Foreskin keratinocyte (primary cell): ENCODE measurements at places on chromosomes 11 and 22.
A peak's percentile ranks its signal among the peaks of the same experiment; 100 is the strongest.

GRCh38 chr22:44459551-44459950, 38.5 kb downstream of the RTL6 start:
- DNase-seq = no peak

DNA sequence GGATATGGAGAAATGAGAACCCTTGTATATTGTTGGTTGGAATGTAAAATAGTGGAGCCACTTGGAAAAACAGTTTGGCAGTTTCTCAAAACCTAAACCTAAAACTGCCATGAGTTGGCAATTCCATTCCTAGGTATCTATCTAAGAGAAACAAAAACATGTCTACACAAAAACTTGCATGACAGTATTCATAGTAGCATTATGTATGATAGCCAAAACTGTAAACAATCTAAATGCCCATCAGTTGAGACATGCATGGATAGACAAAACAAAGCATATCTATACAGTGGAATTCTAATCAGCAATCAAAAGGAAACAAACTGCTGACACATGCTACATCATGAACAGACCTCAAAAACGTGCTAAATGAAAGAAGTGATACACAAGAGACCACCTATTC, 34.9 kb downstream of the TRAF6 start:
- DNase-seq = peak; percentile 95

- DNase-seq = peak; percentile 53
These were observed at the start of gene NFRKB for GRCh38 chr11:129895126-129896041. TSS of gene NFRKB (minus strand) at chr11:129895578. CDS start at chr11:129892849, 2,729 bp downstream.

- no peak for DNase-seq
These were observed 86.4 kb downstream of the GGTLC2 start for GRCh38 chr22:22730655-22731373.

DNA sequence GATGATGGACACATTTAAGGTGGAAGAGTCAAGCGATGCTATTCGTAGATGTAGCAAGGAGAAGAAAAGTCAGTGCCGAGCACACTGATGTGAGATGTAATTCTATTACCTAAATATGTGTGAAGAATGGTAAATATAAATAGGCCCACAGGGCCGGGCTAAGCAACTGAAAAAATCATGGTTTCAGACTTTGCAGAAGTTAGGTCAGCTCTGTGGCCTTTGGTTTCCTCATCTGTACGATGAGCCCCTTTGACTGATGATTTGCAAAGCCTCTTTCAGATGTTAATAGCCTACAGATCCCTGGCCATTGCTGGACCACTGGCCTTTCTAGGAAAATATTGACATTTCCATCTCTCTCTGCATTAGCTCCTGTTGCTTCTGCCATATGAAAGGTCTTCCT, 570.8 kb downstream of the OPCML start:
- DNase-seq = no peak

GRCh38 chr11:23729088-23729487, 767.8 kb upstream of the LUZP2 start:
- no peak for DNase-seq

DNA sequence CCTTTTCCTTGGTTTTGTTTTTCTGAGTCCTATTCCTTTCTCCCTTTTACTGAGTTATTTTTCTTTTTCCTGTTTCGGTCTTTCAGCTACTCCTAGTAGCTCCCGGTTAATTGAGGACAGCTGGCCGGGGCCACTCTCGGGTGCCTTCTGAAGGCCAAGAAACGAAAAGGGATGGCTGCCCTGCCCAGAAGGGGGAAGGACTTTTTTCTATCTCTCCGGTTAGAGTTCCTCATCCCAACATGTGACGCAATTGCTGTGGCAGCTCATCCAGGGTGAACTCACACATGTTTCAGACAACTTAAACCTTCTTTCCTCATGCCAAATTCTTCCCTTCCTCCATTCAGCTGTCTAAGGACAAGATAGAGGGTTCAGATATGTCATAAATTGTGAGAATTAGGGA, 83.6 kb downstream of the PIWIL4 start:
- peak; percentile 38 for DNase-seq

- DNase-seq = no peak
These were observed 805 bp upstream of the QSER1 start for GRCh38 chr11:32891657-32892354.

- DNase-seq = peak; percentile 58
These were observed 4.7 kb downstream of the FEN1 start for GRCh38 chr11:61797263-61797944.

DNA sequence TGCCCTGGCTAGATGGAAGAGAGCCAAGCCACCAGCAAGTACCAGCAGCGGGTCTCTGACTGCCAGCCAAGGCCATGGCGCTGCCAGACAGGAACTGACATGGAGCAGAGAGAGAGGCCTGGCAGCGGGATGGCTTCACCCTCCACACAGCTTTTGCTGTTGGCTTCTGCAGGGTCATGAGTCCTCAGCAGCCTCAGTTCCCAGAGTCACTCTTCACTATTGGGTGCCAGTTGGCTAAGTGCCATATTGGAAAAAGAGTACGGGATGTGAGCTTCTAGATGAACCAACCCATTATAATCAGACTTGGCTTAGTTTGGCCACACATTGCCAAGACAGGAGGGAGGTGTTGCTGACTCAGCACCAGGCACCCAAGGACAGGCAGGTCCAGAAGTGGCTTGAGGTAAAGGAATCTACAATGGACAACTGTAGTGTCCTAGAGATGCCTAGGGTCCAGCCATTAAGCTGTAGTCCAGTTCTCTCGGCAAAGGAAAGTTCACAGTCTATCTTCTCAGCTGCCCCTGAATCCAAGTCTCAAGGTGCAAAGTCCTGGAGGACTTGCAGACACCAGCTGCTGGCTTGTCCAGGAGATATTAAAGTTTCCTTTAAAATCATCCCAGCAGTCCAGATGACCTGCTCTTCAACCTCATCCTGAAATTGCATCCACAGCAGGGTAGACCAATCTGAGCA, 40.7 kb upstream of the POU2AF1 start:
- no peak for DNase-seq

GRCh38 chr11:2229713-2230297, 40.6 kb downstream of the ASCL2 start:
- no peak for DNase-seq

- DNase-seq = no peak
These were observed 85.1 kb downstream of the TRIM44 start for GRCh38 chr11:35747668-35748067.

DNA sequence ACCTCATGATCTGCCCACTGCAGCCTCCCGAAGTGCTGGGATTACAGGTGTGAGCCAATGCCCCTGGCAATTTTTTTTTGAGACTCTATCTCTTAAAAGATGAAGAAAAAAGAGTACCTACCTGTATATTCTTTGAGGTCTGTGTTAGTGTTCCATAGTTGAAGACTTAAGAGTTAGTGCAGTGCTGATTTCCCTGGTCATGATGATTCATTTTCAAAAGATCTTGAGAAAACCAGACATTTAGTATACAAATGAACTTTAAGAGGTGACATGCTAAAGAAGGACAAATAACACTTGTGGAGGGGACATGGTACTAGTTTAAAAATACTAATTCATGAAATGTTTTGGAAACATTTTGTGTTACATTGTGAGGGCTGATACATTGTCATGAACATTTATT, 17.7 kb downstream of the CBL start:
- no peak for DNase-seq

- no peak for DNase-seq
These were observed 6.2 kb upstream of the BLID start for GRCh38 chr11:122122179-122122578.

- DNase-seq = no peak
These were observed 2.6 kb downstream of the NPTXR start for GRCh38 chr22:38841211-38841610.

DNA sequence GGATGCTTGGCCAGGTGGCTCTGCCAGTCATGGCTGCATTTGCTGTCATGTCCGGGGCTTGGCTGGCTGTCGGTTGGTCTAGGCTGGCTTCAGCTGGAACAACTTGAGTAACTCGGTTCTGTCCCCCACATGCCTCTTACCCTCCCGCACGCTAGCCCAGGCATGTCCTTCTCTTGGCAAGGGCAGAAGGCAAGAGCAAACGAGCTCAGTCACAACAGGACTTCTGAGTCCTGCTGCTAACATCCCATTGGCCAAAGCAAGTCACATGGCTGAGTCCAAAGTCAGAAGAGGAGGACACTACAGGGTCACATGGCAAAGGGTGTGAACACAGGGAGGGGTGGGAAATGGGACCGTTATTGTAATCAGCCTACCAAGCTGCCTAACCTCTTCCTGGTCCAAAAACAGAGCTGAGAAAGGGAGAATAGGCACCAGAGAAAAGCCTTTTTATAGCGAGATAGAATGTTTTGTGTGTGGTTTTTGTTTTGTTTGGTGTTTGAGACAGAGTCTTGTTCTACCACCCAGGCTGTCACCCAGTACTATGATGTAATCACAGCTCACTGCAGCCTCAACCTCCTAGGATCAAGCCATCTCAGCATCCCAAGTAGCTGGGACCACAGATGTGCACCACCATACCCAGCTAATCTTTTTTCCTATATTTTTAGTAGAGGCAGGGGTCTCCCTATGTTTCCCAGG, 81.9 kb downstream of the MN1 start:
- DNase-seq = peak; percentile 100

DNA sequence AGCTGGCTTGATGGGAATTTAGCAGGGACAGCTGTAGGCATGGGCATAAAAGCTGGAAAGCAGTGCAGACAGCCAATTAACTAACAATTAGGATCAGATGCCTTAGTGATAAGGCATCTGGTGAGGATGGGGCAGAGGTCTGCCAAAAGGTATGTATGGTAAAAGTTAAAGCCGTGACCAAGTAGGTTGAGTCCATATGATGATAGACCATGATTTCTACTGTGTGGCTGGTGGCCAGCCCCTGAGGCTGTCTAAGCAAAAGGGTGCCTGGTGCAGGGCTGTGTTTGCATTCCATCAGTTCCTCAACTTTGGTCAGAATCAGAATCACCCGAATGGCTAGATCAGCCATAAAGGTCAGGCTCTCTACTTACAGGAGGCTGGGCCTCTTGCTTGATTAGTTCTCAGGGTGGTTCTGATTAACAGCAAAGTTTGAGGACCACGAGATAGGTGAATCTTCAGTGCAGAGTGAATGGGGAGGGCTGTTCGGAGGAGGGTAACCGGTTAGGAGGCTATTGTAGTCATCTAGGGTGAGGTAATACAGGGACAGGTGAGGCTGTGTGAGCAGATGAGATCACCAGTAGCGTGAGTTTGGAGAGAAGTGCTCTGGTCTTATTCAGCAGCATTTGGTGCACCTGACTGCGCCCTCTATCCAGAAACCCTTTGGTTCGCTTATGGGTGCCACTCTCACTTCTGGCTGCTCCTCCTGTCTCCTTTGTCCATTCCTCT, 27.2 kb downstream of the PPFIBP2 start:
- DNase-seq = no peak

GRCh38 chr22:48756146-48757111, 1071.2 kb downstream of the BRD1 start:
- DNase-seq = no peak

DNA sequence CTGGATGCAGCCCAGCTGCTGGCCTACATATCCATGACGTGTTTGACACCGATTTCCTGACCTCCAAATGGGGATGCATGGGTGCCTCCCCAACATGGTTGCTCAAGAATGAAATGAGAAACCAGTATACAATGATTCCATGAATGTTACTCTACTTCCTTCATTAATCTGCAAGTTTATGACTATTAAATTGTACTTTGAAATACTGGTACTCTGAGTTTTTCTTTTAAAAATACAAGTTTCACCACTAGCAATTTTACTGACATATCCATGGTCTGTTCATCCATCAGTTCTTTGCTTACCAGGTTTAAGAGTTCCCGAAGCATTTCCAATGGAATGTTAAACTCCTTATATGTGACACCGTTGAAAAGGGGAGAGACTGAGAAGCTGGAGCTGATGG, 39.1 kb downstream of the SERPIND1 start:
- no peak for DNase-seq

DNA sequence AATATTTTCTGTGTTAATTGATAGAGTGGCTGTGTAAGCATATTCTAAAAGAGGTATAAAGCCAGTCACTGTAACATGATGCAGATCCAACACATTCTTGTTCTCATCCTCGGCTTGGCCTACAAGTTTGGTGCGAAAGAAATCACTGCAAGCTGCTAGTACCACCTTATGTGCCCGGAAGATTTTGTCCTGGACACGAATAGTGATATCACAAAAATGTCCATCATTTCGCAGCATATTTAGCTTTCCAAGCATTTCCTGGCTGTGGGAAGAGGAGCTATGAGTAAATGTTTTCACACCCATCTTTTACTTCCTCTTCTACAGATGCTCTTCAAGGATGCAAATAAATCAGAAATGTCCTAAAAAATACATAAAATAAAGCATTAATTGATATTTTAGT, 53.1 kb downstream of the ZBTB44 start:
- DNase-seq = no peak

DNA sequence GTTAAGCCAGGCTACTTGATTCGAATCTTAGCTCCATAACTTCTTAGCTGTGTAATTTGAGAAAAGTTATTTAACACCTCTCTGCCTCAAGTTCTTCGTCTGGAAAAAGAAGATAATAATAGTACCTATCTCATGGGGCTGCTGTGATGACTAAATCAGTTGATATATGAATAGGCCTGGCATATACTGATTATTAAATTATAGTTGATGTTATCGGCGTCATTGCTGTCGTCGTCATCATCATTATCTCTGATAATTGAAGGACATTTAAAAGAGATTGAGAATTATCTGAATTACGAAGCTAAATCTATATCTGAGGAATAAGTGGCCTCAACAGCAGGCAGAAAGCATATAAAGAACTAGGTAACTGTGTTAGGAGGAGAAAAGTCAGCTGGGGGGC, 145.0 kb downstream of the APOL5 start:
- no peak for DNase-seq

- DNase-seq = no peak
These were observed 14.7 kb downstream of the GRIK4 start for GRCh38 chr11:120526241-120526640.

- no peak for DNase-seq
These were observed 79.5 kb upstream of the SPON1 start for GRCh38 chr11:13883042-13883441.

- no peak for DNase-seq
These were observed 91.1 kb upstream of the CLPB start for GRCh38 chr11:72525466-72525865.

DNA sequence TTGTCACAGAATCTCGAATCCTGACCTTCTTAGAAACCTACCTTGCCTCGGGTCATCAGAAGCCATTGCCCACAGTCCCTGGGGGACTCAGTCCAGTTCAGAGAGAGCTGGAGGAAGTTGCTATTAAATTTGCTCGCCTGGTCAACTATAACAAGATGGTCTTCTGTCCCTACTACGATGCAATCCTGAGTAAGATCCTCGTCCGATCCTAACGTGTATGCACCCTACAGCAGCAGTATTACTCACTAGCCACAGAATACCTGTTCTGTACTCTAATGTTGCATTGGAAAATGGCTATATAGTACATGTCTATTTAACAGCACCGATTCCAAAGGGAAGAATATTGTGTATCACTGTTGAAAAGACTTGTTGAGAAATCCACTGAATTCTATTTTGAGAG, 33.1 kb downstream of the TCP11L1 start:
- no peak for DNase-seq

DNA sequence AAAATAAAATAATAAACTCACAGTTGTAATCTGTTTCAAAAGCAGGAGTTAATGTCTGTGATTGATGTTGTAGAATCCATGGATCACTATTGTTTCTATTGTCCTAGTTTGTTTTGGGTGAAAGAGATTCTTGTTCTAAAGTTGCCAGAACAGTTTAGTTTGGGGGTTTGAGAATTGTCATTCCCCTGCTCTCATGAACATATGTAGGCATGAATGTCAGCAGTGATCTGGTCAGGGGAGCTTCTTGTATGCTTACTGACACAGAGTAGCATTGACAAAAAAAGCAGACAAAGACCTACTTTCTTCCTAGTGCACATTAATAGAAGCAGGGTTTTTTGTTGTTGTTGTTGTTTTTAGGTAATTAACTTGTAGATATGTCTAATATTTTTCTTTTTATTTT, 38.6 kb downstream of the ARHGAP1 start:
- DNase-seq = no peak
